Inflammatory macrophage (primary cell): ENCODE measurements at places on chromosomes 4 and X.

- DNase-seq = no peak
Observed at GRCh38 chr4:135120195-135120594, 918.6 kb upstream of the PABPC4L start.

- DNase-seq = no peak
Observed at GRCh38 chrX:72110051-72110875, 21.5 kb downstream of the RTL5 start.

DNA sequence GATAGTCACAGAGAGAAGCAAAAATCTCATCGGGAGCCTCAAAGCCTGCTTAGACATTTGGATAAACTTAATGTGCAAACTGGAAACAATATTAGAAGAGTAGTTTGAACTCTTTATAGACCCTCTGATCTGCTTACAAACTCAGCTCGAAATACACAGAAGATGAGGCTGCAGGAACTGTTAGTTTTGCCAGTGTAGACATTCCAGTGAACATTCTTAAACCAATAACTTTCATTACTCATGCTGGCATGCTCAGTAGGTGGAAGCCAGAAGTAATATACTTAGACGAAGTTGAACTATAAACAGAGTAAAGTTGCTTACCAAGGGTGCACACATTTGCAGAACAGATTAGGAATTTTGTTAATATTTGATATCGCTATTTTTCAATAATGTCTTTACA, 303.5 kb downstream of the ANKRD50 start:
- DNase-seq = no peak

DNA sequence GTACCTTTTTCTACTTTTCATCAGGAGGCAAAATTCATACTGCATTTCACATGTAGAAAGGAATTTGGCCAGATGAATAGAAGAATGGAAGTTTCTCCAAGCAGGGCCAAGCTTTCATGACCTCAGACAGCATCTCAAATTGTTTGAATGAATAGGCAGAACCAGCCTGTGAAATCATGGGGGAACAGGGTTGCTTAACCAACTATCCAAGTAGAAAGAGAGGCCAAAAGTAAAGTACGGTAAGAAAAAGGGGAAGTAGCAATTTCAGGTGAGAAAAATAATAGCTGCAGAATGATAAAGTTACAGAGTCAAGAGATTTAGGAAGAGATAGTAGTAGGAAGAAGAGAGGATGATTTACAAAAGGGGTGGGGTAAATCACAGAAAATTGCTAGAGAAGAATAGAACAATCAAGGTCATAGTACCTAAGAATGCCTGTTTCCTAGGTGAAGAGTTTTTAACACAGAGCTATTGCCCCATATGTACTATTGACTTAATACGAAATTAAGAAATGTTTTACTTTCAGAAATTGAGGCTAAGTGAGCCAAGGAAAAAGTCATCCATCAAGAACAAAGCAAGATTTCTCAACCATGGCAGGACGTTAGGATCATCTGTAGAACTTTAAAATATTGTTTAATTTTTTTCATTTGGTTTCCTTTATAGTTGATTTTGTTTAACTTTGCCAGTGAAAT, 177.1 kb upstream of the TET2 start:
- no peak for DNase-seq

GRCh38 chr4:184415071-184415470, 59.3 kb downstream of the IRF2 start:
- no peak for DNase-seq

GRCh38 chr4:94558392-94558904, 106.7 kb downstream of the PDLIM5 start:
- no peak for DNase-seq

- DNase-seq = no peak
Observed at GRCh38 chr4:30863021-30863420, 142.9 kb downstream of the PCDH7 start.
